ENCODE measurements at places on chromosomes 12 and 14. TPM values are rescaled to one million over a fixed set of nuclear protein-coding genes. Genes with fewer than 3 reads are reported as not detected.

The HDAC7 gene
- total RNA-seq: 232 TPM

- DNase-seq: no peak
Measured at GRCh38 chr12:11812241-11812585, 162.7 kb downstream of the ETV6 start.

- peak; percentile 67 for DNase-seq
Measured at GRCh38 chr12:104695453-104696148, 238.9 kb downstream of the CHST11 start.

The TGM1 gene
- 6.5 TPM for total RNA-seq

- DNase-seq: no peak
Measured at GRCh38 chr12:26918321-26919215, 19.2 kb downstream of the INTS13 start.

GRCh38 chr12:23093488-23093887, 468.5 kb downstream of the ETNK1 start:
- DNase-seq: no peak

DNA sequence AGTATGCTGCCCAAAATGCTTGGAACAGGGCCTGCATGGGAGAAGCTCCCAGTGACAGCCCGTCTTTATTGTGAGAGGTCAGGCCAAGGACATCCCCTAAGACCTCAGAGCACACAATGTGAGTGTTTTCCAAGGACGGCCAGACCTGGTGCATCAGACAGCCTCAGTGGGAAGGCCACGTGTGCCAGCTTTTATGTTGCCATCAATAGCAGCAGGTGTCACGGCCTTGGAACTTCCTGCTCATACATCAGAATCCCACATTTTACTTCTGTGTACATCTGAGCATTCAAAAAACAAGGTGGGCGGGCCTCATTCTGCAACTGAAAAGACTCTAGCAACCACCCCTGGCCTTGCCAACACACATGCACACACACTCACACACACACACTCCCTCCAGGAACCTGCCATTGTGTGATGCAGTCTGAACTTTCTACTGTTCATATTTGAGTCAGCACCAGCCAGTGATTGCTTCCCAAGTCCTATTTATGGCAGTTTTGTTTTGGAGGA, 753.1 kb upstream of the TBX3 start:
- DNase-seq: no peak

The ST8SIA1 gene
- total RNA-seq: 0.62 TPM

The MGAT4C gene
- total RNA-seq: not detected

- DNase-seq: no peak
Measured at GRCh38 chr12:26623136-26623535, 209.9 kb downstream of the ITPR2 start.

DNA sequence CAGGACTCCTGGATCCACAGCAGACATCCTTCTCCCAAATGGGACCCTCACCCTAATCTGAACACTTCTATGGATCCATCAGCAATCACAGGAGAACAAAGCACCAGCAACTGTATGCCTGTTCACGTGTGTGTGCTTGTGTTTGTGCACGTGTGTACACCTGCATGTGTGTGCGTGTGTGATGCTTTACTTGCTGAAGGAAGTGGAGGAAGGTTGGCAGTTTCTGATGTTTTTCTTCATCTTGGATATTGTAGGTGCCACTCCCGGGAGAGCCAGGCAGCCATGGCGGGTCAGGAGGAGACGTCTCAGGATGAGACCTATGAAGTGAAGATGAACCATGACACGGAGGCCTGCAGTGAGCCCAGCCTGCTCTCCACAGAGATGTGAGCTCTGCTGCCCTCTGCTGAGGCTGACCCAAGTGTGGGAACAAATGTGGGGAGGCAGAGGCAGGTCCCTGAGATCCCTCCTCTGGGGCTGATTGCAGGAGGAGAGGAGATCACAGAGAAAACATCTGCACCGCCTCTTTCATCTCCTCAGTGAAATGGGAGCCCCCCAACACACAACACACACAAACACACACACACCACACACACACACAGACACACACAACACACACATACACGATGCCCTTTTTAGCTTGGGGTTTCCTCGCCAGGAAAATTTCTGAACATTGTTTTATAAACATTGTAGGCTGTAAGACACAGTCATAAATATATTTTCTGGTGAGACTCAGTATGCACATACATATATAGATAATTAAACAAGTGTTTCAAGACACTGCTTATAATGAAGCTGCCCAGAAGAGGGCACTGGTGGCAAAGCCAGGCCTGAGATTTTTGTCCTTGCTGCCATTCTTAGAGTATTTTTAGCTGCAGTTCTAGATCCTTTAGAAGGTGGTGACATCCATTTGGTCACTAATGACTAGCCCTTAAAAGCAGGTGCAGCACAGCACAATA, 112.2 kb upstream of the FKBP4 start:
- DNase-seq: peak; percentile 70

The TIMELESS gene
- total RNA-seq: 59.5 TPM

GRCh38 chr12:132620113-132620898, 1.7 kb downstream of the P2RX2 start:
- DNase-seq: no peak

- DNase-seq: no peak
Measured at GRCh38 chr12:109476807-109477184, 304 bp downstream of the KCTD10 start.

DNA sequence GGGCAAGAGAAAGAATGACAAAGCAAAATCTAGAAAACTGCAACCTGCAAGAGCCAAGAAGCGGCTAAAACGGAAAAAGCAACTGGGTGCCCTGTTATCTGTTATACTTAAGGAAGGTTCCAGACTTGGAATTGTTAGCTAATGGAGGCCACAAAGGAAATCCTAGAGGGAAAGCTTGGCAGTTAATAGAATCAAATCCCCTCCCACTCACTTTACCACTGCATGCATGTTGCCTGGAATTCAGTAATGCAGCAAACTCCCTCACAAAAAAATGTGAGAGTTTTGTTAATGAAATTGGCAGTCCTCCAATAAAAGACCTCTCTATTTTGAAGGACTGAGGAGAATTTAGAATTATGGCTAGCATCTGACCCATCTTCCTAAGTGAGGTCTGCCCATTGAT, 164.2 kb upstream of the SOX5 start:
- no peak for DNase-seq

The SLC25A21 gene
- not detected for total RNA-seq

- DNase-seq: peak; percentile 65
Measured at GRCh38 chr14:106039400-106039799, 513.0 kb downstream of the TMEM121 start.

DNA sequence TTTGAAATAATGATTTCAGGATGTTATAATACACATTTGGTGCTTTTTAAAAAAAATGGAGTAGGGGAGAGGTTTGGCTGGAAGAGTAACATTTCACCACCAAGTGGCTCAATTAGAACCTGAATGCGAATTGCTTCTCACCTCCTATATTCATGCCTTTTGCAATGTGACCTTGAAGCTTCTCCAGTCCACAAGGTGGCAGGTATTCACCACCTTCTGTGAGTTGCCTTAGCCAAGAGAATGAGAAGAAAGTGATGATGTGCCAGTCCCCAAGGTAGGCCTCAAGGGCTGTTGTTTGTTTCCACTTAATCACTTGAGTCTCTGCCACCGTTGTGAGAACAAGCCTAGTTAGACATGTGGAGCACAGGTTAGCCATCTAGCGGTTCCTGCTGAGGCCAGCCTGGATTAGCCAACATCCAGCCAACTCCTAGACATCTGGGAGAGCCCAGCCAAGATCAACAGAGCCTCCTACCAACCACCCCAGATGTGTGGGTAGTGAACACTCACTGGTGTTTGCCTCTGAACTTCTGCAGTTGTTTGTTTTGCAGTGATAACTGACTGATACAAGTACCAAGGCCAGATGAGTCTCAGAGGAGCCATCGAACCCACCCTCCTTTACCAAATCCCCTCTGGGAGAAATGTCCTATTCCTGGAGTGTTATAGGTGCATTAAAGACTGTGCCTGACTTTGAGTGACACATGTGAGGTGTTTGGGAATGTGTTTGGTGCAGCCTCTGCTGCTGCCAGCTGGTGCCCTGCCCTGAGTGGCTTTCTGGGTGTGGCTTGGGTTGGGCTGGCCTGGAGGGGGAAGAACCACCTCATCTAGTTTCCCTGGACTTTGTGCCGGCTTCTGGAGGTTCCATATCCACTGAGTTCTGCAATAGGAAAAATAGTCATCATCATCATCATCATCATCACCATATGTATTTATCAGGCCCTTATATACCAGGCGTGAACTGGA, 132.5 kb upstream of the RFLNA start:
- DNase-seq: no peak

GRCh38 chr12:52038447-52038846, 12.8 kb upstream of the NR4A1 start:
- no peak for DNase-seq

DNA sequence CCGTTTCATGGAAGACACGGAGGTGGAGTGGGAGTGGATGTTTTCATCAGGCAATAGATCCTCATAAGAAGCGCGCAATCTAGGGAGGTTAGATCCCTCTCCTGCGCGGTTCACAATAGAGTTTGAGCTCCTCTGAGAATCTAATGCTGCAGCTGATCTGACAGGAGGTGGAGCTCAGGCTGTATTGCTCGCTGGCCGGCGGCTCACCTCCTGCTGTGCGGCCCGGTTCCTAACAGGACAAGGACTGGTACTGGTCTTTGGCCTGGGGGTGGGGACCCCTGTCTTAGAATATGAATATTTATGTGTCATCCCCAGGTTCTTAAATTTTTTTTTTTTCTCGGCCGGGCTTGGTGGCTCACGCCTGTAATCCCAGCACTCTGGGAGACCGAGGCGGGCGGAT, 36.7 kb downstream of the PRICKLE1 start:
- no peak for DNase-seq

- DNase-seq: no peak
Measured at GRCh38 chr12:15693228-15693911, 95.8 kb downstream of the EPS8 start.

The PPM1A gene
- total RNA-seq: 53.1 TPM

DNA sequence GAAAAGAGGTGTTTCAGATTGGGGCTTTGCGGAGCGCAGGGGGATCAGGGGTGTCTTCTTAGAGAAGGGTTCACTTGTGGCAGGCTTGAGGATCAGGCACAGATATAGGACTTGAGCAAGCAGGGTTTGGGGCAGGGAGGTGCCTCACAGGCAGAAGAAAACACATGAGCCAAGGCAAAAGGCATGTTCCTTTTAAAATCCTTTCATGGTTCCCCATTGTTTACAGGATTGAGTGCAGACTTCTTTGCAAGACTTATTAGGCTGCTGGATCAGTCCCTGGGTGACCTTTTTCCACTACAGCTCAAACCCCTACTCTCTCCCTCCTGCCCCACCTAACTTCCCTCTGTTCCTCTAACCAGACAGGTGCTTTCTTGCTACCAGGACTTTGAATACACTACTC, 19.7 kb downstream of the HSPB8 start:
- DNase-seq: no peak

DNA sequence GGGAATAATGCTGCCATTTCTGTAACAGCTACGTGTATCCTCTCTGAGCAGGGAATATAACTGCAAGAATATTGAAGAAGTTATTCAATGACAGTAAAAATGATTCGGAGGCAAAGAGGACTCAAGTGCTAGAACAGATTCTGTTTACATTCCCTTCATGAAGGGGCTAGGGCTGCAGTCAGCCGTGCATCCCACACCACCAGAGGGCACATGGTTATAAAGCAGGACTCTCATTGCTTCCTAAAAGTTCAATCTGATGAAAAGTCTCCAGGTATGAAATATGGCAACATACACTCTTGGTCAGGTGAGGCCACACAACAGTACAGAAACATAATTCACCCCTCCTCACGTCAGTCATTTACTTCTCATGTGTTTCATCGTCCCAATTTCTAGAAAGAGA, 34.0 kb downstream of the TCHP start:
- no peak for DNase-seq

DNA sequence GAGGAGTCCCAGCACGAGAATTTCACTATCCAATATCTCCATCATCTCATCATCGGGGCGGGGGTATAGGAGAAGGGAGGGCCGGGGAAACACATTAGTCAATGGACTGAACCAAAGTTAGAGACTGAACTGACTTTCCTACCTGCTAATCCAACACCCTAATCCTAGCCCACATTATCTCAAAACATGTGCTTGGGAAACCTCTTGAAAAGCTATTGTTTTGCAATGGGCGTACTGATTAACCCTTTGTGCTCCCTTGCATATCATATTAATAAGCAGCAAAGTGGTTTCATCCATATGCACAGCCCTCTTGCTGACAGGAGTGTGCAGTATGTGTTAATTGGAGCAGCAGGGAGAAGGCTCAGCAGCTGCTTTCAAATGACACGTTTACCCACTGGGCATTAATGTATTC, 125.7 kb upstream of the GRIP1 start:
- no peak for DNase-seq

DNA sequence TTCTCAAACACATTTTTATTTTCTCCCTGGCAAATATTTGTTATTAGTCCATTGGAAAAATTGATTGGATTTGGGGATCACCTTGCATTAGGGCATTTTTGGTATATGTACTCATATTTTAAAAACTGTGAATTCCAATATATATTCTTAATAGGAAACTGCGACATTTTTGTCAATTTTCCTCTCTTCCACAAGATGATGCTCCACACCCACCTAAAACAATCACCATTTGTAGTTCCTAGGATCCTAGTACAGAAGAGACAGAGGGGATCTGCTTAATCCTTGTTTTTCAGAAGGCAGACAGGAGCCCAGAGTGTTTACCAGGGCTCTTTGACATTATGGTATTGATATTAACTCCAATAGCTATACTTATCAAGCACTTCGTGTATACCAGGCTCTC, 22.8 kb upstream of the OASL start:
- no peak for DNase-seq

The SOX5 gene
- total RNA-seq: not detected

GRCh38 chr12:111283521-111283920, 85.4 kb downstream of the PHETA1 start:
- no peak for DNase-seq

GRCh38 chr12:90490355-90490754, 464.6 kb downstream of the CCER1 start:
- no peak for DNase-seq

The HCAR2 gene
- total RNA-seq: not detected

DNA sequence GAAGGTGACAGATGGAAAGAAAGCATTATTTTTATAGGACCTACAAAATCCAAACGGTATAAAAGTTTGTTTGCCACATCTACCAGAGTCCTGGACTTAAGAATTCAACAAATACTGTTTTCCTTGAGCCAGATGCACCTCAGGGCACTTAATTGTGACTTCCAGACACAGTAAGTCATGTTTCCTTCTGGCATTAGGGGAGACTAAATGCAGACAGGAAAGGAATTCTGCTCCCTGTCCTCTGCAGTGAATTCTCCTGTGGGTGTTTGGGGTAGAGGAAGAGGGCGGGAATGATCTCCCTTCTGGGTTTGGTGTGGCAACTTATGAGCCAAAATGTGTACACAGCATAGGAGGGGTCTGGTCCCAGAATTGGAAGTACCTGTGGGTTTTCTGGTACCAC, 93.9 kb upstream of the ZDHHC17 start:
- no peak for DNase-seq

Measured in activated CD4-positive, alpha-beta T cell treated with anti-CD3 and anti-CD28 coated beads, Interleukin-2, amount 10 ng/mL, durations not matched to agents 7 days and 5 days (primary cell).